ENCODE measurements at places on chromosomes 5 and 9.

GRCh38 chr5:10652606-10653005, 88.7 kb downstream of the ANKRD33B start:
- no peak for DNase-seq

- DNase-seq, result no peak
Measured at GRCh38 chr5:31194892-31195555, 1.5 kb downstream of the CDH6 start.

DNA sequence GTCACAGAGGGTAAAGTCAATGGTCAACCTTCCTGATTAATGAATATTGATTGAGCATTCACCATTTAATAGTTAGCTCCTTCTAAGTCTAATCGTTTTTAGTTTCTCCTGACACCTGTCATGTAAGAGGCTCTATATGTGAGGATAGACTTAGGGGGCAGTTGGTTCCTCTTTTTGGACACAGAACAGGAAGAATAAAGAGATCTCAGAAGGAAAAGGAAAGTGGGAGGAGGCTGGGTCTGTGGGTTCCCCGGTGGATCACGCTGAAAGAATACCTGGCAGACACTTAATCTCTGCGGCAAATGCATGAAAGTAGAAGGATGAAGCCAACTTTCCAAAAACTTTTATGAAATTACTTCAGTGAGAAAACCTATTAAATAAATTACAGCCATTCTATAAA, 98.4 kb downstream of the PDE4D start:
- no peak for DNase-seq

- DNase-seq, result no peak
Measured at GRCh38 chr5:142667831-142668230, 18.1 kb downstream of the FGF1 start.

DNA sequence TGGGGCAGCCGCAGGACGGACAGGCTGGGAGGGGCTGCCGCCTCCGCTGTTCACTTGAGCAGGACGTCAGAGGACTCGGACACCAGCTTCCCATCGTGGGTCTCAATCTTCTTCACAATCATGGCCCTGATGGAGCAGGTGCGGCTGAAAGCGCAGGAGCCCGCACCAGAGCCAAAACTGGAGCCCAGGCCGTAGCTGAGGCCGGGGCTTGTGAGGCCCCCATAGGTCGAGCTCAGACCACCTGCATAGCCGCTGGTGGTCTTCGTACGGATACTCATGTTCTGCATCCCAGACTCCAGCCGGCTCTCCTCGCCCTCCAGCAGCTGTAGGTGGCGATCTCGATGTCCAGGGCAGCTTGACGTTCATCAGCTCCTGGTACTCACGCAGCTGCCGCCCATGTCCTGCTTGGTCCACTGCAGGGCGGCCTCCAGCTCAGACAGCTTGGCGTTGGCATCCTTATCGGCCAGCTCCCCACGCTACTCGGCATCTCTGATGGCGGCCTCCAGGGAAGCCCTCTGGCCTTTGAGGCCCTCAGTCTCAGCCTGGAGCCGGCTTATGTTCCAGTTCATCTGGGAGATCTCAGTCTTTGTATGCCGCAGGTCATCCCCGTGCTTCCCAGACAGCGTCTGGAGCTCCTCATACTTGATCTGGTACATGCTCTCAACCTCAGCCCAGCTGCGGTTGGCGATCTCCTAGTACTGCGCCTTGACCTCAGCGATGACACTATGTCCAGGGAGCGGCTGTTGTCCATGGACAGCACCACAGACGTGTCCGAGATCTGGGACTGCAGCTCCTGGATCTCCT, 43.7 kb upstream of the DEPDC1B start:
- no peak for DNase-seq

DNA sequence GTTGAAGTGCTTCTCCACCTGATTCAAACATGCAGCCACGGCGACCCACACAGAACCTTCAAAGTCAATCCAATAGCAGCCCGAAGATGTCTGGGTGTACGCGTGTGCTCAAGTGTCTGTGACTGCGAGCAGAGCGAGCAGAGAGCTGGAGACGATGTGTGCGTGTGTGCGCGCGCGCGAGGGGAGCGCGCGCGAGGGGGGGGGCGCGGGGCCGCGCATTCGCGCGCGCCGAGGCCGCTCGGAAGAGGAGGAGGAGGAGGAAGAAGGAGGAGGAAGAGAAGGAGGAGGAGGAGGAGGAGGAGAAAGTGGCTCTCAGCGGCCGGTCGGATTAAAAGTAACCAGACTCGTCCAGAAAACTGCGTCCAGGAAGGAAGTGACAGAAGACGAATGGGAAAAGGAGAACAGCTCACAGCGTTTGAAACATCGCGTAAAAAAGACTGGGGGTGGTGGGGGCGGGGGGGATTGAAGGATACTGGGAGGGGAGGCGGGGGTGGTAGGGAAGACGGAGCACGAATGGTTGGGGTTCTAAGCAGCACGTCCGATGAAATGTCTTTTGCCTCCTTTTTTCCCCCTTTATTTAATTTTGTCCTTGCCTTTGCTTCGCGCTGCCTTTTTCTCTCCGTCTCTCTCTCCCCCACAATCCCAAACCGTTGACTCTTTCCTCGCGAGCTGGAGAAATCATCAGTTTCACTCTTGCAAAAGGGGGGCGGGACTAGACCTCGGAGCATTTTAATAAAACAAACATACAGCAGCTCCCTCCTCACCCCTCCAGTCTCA, at the start of gene MEF2C:
MEF2C (minus strand) TSS at position 126 of the 777 bp plus-strand sequence. CDS start 59,396 bp downstream, outside the sequence.
- peak; percentile 77 for DNase-seq

DNA sequence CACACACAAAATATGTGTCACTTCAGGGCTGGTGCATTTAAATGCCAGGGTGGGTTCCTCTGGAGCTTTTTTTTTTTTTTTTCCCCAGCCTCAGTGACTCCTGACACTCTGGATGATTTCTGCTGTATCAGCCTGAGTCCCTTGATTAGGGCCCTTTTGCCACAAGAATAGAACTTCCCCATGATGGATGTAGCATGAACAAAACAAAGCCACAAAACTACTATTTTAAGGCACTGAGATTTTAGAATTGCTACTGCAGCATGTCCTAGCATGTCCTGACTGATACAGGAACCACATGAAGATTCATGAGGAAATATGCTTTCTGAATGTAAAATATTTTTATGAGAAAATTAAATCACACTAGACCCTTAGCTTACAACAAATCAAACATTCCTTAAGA, 13.9 kb upstream of the ADGRD2 start:
- no peak for DNase-seq

GRCh38 chr5:56319526-56320181, 86.5 kb upstream of the ANKRD55 start:
- peak; percentile 11 for DNase-seq

DNA sequence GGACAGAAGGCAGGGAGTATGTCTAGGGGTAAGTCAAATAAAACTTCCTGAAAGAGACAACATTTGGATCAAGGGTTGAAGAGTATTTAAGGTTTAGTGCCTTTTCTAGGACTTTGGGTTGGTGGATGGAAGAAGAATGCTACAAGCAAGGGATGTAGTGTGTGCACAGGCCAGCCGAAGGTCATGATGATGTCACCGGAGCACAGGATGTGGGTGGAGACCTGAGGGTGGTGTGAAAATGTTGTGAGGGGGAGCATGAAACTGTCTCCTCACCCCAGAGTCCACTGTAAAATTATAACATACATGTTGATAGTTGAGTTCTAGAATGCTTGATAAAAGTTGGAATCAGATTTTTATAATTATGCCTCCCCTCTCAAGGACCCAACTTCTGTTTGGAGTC, 553.3 kb upstream of the SGCD start:
- no peak for DNase-seq

DNA sequence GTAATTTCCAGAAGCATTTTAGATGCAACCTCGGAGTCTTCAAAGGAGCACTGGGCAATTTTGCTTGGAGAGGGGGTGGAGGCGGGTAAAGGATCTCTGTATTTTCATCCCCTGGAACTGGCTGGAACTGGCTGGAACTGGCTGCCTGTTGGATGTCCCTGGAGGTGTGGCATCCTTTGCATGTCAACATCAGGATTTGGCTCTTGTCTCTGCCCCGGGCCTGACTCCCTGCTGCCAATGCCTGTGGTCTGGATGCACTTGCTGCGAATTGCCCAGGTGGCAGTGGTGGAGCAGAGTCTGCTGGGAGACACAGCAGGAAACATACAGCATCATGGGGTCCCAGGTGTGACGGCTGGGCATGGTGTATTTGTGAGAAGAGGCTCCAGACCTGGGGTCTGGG, 391.3 kb downstream of the GADD45G start:
- DNase-seq, result no peak

GRCh38 chr9:134657666-134658377, 16.2 kb downstream of the COL5A1 start:
- no peak for DNase-seq

DNA sequence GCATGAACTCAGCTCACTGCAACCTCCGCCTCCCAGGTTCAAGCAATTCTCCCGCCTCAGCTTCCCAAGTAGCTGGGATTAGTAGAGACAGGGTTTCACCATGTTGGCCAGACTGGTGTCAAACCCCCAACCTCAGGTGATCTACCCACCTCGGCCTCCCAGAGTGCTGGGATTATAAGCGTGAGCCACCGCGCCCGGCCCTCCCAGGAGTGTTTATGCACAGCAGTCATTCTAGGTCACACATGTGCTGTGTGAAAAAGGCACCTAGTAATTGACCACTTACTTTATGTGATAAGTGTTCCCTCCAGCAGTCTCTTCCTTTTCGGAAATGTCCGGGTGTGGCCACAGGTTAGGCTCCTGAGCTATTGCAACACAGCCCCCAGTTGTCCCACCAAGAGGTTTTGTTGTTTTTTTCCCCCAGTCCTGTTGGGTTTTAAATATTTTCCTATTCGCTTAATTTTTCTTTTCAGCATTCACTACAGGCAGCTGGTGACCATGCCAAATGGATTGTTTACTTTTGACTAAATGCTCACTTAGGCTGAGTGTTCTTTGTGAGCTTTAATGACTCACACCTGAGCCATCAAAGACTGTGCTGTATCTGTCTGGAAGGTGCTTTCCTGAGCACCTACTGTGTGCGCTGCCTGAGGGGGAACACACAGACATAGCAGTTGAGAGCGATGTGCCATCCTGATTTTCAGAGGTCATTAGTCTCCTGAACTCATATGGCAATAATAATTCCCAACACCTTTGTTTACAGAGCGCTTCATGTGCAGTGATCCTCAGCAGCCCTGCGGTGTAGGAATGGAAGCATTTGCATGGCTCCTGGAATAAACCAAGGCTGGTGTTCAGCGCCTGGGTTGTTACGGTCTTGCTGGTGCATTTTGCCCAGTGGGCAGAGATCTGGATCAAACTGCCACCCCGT, 94.3 kb downstream of the MVB12B start:
- DNase-seq, result no peak
